Stimulated activated CD4-positive, alpha-beta T cell treated with anti-CD3 and anti-CD28 coated beads, Interleukin-2, amount 100 ng/mL, for 24 hours (primary cell): ENCODE measurements at places on chromosomes 3 and 15.

- DNase-seq: no peak
Observed at GRCh38 chr3:85922374-85922773, 963.6 kb downstream of the CADM2 start.

- DNase-seq: no peak
Observed at GRCh38 chr15:57003418-57003817, 85.0 kb downstream of the TCF12 start.

DNA sequence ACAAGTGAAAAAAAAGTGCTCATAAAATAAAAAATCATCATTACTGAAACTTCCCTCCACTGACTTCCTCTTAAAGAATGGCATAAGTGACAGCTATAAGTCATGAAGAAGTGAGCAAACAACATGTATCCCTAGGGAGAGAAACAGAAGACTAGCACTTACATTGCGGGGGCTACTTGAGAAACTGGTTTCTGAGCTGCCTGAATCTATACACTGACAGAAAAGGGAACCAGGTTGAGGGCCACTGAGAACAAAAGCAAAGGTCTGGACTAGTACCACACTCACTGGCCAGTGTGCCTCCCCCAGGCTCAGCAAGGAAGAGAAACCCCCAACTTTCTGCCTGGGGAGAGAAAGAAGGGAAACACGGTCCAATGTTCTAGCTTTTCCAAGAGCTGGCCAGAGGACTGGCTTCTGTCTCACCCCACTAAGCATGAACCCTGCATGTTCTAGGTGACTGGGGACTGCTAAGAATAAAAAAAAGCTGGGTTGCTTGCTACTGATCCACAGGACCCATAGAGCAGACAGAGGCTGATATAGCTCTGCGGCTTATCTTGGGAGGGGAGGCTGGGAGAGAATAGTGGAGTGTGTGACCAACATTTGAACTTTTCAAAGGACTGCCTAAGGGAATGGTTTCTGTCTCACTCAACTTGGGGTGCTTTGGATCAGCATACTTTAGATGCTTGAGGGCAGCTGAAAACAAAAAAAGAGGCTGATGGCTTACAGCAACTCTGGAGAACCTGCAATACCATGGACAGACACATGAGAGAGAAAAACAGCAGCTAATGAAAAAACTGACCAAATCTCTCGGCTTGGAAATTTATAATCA is 8.1 kb downstream of the RAD18 start:
- DNase-seq: no peak

- no peak for DNase-seq
Observed at GRCh38 chr3:123444023-123444422, 4.9 kb downstream of the ADCY5 start.

- no peak for DNase-seq
Observed at GRCh38 chr3:182937293-182938051, 42.9 kb downstream of the DCUN1D1 start.

- DNase-seq: no peak
Observed at GRCh38 chr3:71759401-71759800, 5.7 kb downstream of the GPR27 start.

- no peak for DNase-seq
Observed at GRCh38 chr3:119338754-119339153, 44.6 kb downstream of the ARHGAP31 start.

GRCh38 chr3:19155375-19155774 is 7.1 kb downstream of the KCNH8 start:
- no peak for DNase-seq

DNA sequence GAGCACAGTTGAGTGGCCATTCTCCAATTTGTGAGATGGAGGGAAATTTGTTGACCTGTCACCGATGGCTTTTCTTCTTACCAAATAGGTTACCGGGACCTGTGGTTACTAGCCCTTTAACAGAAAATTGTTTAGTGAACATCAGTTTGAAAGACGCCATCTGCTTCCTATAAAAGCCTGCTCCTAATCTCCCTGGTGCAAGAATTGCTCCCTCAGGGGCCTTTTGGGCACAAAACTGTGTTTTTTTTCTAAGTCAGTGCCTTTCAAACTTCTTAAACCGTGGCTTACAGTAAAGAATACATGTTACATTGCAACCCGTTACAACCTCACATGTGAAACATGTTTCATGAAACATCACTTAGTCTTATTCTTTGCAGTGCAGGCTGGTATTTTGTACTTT is 15.0 kb downstream of the CACNA2D3 start:
- DNase-seq: no peak

GRCh38 chr3:193295985-193296384 is 55.0 kb downstream of the PLAAT1 start:
- DNase-seq: no peak

DNA sequence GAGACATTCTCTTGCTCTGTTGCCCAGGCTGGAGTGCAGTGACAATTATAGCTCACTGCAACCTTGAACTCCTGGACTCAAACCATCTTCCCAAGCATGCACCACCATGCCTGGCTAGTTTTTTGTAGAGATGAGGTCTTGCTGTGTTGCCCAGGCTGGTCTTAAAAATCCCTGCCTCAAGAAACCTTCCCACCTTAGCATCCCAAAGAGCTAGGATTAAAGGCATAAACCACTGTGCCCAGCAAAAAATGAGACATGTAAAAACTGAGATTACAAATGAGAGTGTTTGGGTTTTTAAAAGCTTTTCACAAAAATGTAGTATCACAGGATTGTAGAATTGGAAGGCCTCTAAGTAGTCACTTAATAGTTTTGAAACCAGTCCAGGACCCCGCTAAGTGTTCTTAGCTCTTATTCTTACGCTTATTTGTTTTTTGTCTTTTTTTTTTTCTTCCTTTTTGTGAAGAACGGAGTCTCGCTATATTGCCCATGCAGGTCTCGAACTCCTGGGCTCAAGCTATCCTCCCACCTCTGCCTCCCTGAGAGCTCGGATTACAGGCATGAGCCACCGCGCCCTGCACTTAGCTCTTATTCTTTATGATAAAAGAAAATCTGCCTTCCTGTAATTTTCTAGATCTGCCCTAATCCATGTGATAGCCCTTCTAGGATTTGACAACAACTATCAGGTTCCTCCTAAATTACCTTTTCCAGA is 31.5 kb downstream of the KLHL18 start:
- DNase-seq: no peak

GRCh38 chr3:44885618-44886017 is 11.2 kb downstream of the TGM4 start:
- DNase-seq: no peak

DNA sequence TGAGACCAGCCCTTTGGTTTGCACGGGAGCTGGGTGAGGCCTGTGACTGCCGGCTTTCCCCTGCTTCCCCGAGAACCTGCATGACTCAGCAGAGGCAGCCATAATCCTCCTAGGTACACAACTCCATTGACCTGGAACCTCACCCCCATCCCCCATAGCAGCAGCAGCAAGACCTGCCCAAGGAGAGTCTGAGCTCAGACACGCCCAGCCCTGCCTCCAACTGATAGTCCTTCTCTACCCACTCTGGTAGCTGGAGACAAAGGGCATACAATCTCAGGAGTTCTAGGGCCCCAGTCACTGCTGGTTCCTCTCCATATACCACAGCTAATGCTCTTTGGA is 141.0 kb upstream of the ARHGEF26 start:
- no peak for DNase-seq

DNA sequence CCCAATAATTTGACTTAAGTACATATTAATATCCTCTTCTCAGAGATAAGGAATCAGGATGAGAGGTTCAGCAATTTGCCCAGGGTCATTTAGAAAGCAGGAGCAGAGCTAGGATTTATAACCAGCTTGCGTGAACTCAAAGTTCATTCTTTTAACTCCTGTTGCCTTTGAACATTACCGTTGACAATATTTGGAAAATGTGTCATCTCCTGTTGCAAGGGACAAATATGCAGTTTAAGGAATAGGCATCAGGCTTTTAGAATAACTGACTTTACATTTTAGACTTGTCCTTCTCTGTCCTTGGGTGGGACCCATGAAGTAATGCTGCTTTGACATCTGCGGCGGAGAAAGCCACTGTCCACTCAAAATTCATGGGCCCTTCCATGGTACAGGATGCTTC is 252.2 kb upstream of the RGMA start:
- no peak for DNase-seq

GRCh38 chr3:94118390-94118789 is 55.5 kb downstream of the NSUN3 start:
- DNase-seq: no peak

GRCh38 chr3:115062009-115062408 is 85.1 kb downstream of the ZBTB20 start:
- DNase-seq: no peak

- no peak for DNase-seq
Observed at GRCh38 chr15:88748081-88748480, 55.2 kb upstream of the ACAN start.

DNA sequence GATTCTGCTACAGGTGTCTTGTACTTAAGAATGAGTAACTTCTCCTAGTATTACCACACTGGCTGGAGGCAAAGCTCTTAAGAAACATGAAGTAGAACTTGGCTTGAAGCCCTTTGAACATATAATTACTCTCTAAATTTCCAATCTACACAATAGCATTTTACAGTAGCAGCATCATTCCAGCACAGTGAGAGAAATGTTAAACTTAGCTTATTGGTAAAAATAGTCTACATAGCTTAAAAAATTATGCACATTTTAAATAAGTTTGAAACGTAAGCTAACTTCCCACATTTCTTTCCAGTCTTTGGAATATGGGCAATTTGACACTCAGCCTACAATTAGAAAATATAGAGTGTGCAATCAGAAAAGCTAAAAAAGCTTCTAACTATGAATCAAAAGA is 32.8 kb upstream of the TOP2B start:
- DNase-seq: no peak

- DNase-seq: no peak
Observed at GRCh38 chr3:179853176-179853575, 183.6 kb downstream of the PEX5L start.

DNA sequence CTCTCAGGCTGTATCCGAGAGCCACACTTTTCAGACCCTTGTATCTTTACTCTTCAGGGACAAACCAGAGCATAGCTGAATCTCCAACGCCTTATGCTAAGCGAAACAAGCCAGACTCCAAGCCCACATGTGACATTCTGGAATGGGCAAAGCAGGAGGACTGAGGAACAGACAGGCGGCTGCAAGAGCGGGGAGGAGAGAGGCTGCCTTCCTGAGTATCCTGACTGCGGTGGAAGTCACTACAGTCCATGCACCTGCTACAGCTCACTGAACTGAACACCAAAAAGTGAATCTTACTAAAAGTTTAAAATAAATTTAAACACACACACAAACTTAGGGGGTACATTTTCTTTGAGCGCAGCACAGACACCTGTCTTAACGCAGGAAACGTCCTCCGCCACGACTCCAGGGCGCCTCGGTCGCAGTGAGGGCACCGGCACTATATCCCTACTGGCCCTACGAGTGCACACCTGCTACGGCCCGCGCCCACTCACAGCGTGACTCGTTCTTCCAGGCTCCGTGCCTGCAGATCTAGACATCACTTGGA is 1.4 kb downstream of the CYFIP1 start:
- no peak for DNase-seq

DNA sequence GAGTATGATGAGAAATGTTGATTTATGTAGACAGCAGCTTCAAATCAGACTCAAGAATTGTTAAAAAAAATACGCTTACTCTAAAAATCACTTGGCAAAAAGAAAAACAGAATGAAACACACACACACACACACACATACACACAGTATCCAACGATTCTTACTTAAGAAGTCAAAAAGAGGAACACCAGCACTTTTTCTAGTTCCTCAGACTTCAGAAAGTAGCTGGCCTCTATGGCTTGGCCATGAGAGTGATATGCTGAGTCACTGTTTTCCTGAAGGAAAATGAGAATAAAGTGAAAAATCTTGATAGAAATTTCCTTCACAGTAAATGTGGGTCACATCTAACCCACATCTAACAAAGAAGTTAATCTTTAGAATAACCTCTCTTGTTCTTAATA is 22.1 kb downstream of the CNTN3 start:
- no peak for DNase-seq

- no peak for DNase-seq
Observed at GRCh38 chr3:122918576-122919290, 108.8 kb downstream of the SEMA5B start.

GRCh38 chr15:29872716-29873115 is 50.4 kb upstream of the TJP1 start:
- DNase-seq: no peak

GRCh38 chr15:72009222-72009621 is 108.7 kb downstream of the MYO9A start:
- no peak for DNase-seq

GRCh38 chr3:125622381-125622791 is 27.1 kb upstream of the OSBPL11 start:
- no peak for DNase-seq

GRCh38 chr15:38670128-38671005 is 105.8 kb upstream of the RASGRP1 start:
- DNase-seq: peak; percentile 63

DNA sequence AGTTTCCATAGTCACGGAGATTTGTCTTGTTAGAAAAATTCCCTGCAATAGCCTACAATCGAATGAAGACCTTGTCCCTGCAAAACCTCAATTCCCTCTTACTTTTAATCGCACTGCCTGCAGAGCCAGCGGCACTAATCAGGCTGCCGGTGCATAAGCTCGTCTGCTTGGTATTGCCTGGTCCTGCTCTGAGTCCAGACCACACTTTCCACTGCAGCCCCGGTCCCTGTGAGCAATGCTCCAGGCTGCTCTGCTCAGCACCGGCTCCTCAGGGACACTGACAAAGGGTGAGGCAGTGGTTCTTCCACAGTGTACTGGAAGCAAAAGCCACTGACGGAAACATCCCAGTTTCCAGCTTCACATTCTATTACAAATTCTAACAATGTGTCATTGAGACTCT is 164.3 kb downstream of the OCA2 start:
- no peak for DNase-seq

GRCh38 chr3:12922306-12922705 is 80.9 kb upstream of the RPL32 start:
- DNase-seq: no peak

DNA sequence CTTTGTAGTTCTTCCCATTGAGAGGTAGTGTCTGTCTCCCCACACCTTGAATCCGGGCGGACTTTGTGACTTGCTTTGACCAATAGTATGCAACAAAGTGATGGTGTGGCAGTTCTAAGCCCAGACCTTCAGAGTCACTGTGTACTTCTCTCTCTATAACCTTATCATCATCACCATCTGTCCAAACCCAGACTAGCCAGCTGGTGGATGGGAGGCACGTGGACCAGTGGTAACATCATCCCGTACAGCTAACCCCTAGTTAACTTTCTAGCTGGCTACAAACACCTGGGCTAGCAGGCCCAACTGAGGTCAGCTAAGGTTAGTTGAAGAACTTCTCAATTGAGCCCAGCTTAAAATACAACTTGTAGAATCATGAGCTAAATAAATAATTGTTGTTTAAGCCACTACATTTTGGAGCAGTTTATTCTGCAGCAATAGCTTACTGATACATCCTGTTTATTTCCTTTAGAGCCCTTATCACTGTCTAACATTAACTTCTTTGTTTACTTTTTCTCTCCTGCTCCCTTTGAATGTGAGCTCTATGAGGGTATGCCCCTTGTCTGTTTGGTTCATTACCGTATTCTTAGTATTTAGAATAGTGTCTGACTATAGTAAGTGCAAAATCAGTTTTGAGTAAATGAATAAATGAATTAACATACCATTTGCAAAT is 11.5 kb upstream of the CCR9 start:
- DNase-seq: no peak

- DNase-seq: no peak
Observed at GRCh38 chr3:38878646-38879045, 62.6 kb upstream of the SCN10A start.
